ENCODE measurements at places on chromosomes 4 and X.

GRCh38 chrX:55524487-55524886, 34.8 kb upstream of the USP51 start:
- DNase-seq = no peak

- no peak for DNase-seq
Observed at GRCh38 chr4:171876636-171877035, 63.4 kb downstream of the GALNTL6 start.

- no peak for DNase-seq
Observed at GRCh38 chrX:48002319-48002718, 1.5 kb downstream of the ZNF182 start.

GRCh38 chr4:177879851-177880250, 437.6 kb upstream of the AGA start:
- DNase-seq = no peak

DNA sequence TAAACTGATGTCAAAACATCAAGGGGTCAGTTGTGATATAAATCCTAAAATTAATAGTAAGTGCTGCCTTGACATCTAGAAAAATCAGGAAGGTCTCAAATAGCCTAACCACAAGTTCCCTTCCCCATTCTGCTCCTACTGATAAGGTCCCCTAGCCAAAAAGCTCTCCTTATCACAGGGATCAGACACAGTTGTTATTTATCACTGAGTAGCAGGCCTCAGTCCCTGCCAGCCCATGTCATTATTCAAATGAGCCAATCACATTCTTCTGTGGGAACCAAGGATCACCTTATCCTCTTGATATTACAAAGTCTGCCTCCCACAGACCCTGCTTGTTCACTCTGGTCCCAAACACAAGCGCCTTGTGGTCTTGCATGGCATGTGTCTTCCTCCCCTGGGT, 23.3 kb upstream of the TMEM255A start:
- no peak for DNase-seq

GRCh38 chrX:130669233-130669632, 233.8 kb downstream of the ENOX2 start:
- no peak for DNase-seq

DNA sequence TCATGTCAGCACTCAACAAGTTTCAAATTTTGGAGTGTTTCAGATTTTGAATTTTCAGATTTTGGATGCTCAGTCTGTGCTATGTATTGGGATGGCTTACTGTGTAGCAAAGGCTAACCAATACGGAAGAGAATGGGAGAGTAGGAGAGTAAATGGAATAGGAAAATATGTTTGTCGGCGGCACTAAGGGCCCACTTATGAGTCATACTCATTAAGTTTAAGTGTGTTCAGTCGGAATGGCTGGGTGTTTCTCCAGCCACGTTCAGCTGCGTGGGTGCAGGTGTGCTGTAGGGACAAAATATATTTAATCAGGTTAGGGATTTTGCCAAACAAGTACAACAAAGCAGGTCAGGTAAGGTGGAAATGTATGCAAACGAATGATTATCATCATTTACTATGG, 13.6 kb downstream of the FTHL17 start:
- DNase-seq = no peak

GRCh38 chr4:174464949-174465348, 57.3 kb downstream of the HPGD start:
- no peak for DNase-seq

- DNase-seq = no peak
Observed at GRCh38 chr4:86181585-86181984, 178.3 kb downstream of the MAPK10 start.

DNA sequence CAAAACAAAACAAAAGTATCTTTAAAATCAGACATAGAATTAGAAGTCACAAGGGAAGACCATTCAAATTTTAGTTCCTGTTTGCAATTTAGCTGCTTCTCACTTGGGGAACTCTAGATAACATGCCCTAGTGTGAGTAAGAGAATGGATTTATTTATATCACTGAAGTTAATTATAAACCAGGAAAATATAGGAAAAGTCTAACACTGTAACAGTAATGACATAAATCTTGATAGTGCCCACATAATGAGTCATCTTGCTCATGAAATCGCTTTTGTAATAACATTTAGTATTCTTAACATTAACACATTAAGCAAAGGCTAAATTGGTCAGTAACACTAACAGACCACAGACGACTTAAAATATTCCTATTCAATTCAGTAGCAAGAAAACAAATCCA, 710.7 kb downstream of the STPG2 start:
- DNase-seq = no peak

GRCh38 chr4:2335729-2336101, 73.8 kb upstream of the MXD4 start:
- no peak for DNase-seq

DNA sequence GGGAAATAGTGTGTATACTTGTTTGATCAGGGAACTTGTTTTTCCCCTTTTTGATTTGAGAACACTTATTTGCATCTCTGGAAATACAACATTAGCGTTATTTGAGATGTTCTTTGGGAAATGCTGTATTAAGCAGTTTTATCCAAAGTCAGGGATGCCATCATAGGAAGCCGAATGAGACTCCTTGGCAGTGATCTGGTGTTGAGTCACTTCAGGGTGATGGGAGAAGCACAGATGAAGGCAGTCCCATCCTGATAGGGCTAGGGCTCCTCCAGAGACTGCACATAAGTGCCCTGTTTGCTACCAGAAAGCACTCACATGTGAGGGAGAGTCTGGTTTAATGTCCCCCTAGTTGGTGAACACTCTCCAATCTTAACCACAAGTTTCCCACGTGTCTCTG, 62.3 kb downstream of the IL1RAPL1 start:
- DNase-seq = no peak

DNA sequence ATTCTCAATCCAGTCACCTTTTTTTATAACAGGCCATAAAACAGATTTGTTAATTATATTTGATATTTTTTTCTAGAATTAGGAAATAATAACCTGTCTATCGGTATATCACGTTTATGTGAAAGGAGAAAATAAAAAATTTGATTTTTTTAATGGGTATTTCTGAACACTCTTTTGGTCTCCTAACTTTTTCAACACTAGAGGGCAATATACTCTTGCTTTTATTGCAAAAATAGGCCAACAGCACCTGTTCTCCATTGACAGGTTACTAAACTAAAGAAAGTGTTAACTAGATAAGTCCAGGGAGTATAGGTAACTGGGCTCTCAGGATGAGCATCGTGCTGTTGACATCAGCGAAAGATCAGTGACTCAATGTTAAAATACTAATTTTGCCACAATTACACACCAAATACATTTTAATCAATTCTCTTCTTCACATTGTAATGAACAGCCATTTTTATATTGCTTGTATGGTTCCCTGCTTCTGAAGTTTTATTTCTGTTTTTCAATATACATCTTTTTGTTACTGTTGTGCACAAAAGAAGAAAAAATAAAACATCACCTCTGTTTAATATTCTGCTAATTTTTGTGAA, 22.8 kb downstream of the NDST4 start:
- peak; percentile 1 for DNase-seq

- no peak for DNase-seq
Observed at GRCh38 chrX:55335296-55335695, 70.6 kb upstream of the PAGE3 start.

DNA sequence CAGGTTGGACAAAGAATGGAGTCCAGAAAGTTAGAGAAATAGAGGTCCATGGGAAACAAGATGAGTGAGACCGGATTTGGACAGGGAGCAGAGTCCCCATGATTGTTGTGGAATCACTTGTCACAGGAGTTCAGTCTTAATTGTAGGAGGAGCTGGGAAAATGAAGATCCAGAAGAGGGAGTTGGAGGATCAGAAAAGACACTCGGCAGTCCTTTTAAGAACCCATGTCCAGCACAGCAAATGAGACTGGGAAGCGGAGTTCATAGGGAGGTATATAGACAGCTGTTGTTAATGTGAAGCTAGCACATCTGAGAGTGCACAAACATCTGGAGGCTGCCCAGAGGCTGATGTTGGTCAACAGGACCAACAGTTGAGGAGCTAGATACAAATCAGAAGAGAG, 111.4 kb upstream of the RXFP1 start:
- DNase-seq = peak; percentile 20

DNA sequence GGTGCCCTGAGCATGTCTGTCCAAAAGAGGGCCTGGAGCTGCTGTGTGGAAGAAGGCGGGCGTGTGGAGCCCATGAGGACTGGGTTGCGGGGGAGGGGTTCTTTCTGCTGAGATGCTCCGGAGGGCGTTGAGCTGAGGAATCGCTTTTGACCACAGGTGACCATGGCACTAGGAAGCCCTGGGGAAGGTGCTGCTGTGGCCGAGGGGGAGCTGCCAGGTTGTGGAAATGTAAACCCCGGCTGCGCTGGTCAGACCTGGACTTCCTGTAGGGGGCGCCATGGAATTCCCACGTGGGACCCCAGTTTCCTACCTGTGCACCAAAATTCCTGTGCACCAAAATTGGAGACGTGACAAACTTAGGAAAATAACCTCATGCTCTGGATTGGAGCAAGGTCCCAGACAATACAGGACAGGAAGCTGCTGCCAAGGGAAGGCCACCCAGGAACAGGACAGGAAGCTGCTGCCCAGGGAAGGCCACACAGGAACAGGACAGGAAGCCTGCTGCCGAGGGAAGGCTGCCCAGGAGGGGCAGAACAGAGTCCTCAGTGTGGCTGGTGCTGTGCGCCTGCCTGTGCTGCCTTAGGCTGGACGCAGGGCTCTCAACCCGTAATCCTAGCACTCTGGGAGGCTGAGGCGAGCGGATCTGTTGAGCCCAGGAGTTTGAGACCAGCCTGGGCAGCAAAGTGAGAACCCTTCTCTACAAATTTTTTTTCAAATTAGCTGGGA, 28.4 kb upstream of the UVSSA start:
- no peak for DNase-seq

DNA sequence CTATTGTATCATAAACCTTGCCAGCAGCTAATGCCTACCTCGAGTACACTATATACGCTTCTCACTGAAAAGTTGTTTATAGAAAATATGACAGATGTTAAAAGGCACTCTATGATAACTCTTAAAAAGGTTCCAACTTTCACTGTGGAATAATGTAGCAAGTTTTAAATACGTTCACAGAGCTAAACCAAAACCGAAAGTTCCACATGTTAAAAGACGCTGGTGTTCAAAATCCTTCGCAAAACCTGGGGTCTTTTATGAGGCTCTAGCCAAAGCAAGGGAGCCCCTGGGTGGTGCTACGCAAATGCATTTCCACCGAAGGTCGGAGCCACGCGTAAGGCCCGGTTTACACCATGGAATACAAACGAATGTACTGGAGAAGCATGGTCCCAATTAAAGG, 103.7 kb upstream of the TENM3 start:
- no peak for DNase-seq

GRCh38 chr4:19327364-19327763, 924.3 kb upstream of the SLIT2 start:
- no peak for DNase-seq

DNA sequence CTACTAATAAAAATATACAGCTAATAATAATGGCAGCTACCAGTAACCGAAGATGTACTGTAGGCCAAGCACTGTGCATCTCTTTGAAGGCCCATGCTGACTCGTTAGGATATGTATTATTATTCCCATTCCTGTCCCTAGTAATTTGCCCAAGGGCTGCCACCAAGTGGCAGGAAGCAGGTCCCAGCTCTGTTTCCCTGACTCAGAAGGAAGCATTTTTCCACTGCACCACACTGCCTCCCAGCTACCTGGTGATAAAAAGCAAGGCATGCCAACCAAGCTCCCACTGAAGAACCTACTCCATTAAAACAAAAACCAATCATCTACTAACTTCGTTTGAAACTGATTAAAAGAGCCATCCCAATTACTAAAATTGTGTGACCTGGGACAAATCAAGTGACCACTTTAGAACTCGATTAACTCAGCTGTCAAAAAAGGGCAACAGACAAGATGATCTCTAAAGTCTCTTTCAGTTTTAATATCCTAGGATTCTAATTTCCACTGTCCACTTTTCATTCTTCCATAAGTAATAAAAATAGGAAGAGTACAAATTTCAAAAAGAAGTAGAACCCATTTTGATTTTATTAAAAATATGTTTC, 24.3 kb upstream of the PGM2 start:
- peak; percentile 64 for DNase-seq

DNA sequence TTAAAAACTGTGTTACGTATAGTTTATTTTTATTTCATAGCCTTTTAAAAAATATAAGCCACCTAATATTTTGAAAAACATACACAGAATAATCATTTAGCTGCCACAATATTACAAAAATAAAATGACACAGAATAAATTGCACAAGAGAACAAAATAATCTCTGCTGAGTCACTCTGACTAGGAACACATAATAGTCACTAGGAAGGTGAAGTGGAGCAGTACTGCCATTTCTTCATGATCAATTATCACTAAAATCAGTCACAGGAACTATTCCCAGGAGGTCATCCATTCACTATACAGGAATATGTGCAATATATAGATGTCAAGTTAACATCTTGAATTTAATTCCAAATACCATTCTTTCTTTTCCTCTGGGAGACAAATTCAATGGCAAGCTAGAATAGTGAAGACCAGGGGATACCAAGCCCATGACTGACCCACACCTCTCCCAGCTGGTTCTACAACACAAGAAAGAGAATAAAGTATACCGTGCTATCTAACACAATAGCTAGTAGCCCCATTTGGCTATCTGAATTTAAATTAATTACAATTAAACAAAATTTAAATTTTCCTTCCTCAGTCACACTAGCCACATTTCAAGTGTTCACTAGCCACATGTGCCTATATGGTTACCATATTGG, 5.9 kb downstream of the SMIM43 start:
- no peak for DNase-seq

- DNase-seq = no peak
Observed at GRCh38 chrX:103513476-103514108, 5.7 kb downstream of the RAB40A start.

DNA sequence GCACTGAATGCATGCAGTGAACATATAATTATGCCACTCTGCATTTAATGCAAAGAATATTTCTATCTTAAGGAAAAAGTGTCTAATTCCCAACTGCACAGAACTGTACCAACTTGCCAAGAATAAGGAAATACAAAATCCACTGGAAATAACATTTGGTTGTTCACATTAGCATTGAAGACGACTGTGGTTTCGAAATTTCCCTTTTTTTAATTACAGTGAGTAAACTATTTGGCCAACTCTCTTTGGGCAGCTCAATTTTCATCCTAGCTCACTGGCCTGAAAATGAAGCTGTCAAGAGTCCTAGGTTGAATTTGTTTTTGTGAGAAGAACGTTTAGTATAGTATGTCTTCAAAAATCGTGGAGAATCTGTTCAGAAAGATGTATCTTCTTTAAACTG, 81.6 kb upstream of the MID1 start:
- no peak for DNase-seq

All from RWPE1 (cell line).